ENCODE measurements at places on chromosomes 5 and 9.

DNA sequence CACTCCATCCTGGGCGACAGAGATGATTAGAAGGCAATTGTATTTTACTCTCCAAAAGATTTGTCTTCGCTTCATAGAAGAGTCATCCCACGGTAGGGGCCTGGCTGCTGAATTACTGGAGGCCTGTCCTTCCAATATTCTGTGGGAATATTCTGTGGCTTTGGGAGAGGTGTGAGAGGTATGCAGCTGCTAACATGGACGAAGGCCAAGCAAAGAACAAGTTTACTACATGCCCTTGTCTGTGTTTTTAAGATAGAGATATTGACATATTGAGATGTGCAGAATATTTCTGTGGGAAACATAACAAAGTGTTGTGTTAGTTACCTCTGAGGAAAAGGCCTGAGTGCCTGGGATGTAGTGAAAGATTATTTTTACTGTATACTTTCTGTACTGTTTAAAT, 71.8 kb upstream of the SMIM15 start:
- no peak for DNase-seq

DNA sequence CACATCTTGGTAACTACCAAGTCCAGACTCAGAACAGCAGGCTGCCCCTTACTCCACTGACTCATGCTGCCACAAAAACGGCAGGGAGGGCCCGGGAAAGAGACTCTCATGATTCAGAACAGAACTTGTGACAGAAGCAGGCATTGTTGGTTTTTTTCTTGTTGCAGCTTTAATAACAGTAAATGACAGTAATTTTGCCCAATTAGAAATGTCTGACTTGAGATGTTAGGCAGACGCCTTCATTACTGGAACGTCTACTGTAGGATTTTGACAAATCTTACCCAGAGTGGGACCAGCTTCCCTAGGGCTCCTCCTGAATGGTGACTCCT, 77.9 kb downstream of the SEMA5A start:
- no peak for DNase-seq

DNA sequence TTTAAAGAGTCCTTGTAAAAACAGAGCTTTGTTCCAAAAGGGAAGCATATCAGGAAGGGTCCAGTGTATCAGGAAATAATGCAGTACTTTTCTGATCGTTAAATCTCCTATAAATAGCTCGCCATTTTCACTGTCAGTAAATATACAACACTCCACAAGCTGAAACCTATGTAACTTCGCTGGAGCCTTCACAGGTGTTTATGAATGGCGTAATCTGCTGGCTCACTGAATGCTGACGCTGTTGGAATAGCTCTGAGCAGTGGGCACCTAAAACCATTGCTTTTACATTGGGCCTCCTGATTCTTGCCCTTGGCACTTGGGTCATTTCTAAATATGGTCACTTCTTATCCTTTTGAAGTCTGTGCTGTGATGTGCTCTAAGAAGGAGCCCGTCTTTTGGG, 4.3 kb downstream of the SHC3 start:
- DNase-seq: no peak

- DNase-seq: peak; percentile 31
Observed at GRCh38 chr9:97703437-97704344, 6.6 kb upstream of the XPA start.

Measured in mucosa of gallbladder (tissue), 1 donor.